ENCODE measurements at places on chromosomes 1 and 21.

DNA sequence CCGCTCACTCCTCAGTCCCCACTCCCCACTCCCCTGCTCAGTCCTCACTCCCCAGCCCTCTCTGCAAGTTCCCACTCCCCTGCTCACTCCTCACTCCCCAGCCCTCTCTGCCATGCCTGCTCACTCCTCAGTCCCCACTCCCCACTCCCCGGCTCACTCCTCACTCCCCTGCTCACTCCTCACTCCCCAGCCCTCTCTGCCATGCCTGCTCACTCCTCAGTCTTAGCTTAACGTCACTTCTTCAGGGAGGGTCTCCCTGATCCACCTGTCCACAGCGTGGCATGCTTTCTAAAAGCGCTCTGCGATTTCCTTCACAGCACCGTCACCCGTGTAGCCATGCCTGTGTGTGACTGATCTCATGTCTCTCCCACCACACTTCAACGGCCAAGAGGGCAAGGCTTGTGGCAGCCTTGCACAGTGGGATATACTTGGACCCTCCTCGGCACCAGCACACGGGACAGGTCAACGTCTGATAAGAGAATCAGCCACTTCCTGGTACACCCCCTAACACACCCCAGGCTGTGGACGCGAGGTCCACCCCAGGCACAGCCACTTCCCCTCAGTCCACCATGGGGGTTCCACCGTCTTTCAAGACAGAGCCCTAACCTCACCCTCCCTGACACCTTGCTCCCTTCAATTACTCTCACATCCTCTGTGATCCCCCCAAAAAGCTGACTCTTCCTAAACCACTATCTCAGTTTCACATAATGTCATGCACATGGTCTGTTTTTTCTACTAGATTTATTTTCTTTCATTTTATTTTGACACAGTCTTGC lies 14.0 kb downstream of the PRDM15 start:
- DNase-seq: no peak

- DNase-seq: no peak
These were observed 276.0 kb upstream of the NR5A2 start for GRCh38 chr1:199751506-199751905.

GRCh38 chr1:175033953-175034352 lies 10.7 kb upstream of the MRPS14 start:
- DNase-seq: no peak

DNA sequence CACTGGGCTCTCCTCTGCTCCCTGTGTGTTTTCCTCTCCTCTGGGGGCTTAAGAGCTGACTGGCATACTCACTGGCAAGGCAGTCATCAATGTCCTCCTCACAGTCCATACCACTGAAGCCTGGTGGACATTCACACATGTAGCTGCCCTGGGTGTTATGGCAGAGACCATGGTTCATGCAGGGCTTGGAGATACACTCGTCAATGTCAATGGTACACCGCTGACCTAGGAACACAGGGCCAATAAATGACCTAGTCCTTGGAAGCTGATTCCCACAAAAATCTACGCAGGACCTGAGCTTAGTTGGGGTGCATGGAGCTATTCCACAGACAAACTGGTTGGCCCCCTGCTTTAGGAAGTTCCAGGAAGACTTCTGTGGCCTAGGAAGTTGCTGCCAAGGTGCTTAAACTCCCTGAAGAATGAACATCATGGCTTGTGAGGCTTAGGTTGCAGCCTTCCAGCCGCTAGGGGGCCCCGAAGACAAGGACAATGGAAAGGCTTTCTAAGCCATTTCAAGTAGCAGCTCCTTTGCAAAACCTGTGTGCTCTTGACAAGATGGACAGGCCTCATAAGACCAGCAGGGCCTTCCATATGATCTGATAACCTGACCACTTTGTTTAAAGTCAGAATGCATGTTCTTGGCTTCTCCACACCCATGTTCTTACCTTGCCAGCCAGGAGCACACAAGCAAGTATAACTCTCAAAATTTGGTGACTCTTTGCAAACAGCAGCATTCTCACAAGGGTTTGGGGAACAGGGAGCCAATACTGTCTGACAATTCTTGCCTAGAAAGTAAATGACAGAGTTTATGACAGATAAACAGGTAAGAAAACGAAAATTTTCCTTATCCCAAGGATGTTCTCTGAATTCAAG lies 52.3 kb upstream of the ADAM30 start:
- peak; percentile 87 for DNase-seq

GRCh38 chr1:46532095-46532494 lies 19.4 kb downstream of the KNCN start:
- no peak for DNase-seq

GRCh38 chr1:157574836-157575235 lies 22.5 kb upstream of the FCRL5 start:
- DNase-seq: no peak

- no peak for DNase-seq
These were observed 29.0 kb downstream of the NFIA start for GRCh38 chr1:61111084-61112004.

DNA sequence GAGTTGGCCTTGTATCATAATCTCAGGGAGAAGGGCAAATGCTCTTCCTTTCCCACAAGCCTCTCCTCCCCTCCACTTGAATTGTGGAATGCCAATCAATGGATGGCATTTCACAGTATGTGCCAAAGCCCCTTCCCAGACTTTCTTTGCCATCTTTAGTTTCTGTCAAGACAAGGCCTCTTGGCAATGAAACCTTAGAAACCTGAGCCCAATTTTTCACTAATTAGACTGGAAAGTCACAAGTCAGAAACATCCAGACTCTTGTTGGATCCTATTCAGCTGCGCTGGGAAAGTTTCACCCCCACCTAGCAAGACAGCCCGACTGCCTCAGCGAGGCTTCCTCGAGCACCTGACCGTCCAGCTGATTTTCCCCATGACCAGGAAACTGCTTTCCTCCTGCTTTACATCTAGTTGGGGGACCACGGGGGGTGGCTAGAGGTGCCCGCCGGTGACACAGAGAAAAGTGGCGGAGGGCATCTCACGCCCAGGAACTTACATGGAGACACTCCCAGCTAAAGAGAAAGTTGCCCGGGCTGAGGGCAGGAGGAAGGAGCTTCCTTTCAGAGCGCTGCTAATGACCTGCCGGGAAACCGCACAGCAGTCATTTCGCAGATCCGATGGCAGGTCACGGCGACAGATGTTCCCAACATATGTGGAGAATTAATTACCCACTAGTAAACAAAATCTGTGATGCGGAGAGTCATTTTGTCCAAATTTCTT lies 302.6 kb upstream of the RRP15 start:
- no peak for DNase-seq

DNA sequence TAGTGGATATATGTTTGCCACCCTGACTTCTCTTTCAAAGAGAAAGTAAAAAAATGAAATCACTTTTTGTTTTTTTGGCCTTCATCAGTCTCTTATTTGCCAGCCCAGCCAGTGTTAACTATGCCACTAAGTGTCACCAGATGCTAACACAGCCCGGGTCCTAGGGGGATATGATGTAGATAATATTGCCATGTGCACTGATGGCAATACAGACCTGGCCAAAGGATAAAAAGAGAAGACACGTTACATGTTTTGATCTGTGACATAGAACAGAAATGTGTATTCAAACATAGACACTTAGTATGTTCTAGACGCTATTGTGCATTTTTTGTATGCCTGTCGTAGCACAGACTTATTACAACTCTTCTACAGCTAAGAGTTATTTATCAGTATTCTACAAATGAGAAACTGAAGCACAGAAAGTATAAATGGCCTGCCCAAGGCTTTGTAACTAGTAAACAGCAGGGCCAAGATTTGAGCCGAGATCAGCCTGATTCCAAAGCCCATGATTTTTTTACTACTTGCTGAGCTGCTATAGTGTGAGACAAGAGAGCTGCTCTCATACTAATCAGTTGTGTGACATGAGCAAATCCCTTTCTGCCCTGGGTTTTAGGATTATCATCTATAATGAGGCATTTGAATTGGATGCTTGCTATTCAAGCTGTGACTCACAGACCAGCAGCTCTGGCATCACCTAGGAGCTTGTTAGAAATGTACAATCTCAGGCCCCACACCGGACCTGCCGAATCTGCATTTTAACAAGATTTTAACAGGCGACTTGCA lies 6.3 kb downstream of the LRRC53 start:
- DNase-seq: no peak
